AG09319 (cell line): ENCODE measurements at places on chromosomes 7 and 10.
A peak's percentile ranks its signal among the peaks of the same experiment; 100 is the strongest.

- DNase-seq, result no peak
Measured at GRCh38 chr10:110032801-110033700, 25.3 kb downstream of the ADD3 start.

GRCh38 chr10:91800182-91800581 lies 2.0 kb downstream of the TNKS2 start:
- no peak for DNase-seq

GRCh38 chr10:43227911-43228782 lies 38.7 kb downstream of the RASGEF1A start:
- no peak for DNase-seq

GRCh38 chr10:499991-500390 lies 189.5 kb downstream of the DIP2C start:
- DNase-seq, result no peak

- DNase-seq, result no peak
Measured at GRCh38 chr10:46248651-46249146, 38.1 kb upstream of the ANTXRL start.

DNA sequence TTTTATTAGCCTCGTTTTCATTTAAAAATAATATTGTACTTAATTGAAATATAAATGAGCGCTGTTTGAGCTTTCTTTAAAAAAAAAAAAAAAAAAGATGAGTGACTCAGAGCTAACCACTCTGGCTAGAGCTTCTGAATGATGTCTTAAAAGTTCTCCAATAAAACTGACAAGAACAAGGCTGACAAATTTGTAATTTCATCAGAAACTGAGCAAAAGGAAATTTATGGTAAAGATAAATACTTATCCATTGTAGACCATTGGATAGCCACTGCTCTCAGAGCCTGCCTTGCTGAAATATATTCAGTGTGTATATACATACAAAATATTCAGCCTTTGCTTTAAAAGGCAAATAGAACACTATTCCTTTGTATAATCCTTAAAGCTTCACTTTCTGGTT lies 91.2 kb upstream of the OIT3 start:
- DNase-seq, result no peak

DNA sequence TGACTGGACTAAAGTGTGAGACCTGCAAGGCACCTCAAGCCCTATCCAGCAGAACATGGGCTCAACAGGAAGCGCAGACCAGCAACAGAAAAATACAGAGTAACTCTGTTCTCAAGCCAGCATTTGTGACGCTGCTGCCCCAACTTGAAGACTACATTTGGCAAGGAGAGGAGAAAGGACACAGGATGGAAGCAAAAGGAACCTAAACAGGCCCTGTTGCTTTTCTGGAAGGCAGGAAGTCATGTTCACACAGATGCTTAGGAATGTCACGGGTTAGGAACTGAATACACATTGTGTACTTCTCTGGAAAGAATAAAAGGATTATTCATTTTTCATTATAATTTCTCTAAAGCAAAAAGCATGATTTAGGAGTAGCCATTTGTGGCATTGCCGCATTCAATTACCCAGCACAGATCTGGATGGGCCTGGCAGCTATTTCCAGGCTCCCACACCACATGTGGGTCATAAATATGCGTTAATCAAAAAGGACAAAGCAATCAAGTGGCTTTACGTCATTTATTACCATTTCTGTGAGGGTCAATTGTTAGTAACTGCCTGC lies 19.8 kb upstream of the TOMM7 start:
- DNase-seq, result no peak

GRCh38 chr10:7130191-7130911 lies 280.5 kb downstream of the SFMBT2 start:
- DNase-seq, result no peak

- no peak for DNase-seq
Measured at GRCh38 chr10:102122450-102122849, 2.3 kb upstream of the LDB1 start.

- no peak for DNase-seq
Measured at GRCh38 chr10:14543046-14543903, 212.6 kb upstream of the FRMD4A start.

- DNase-seq, result no peak
Measured at GRCh38 chr7:10998996-10999757, 25.5 kb downstream of the PHF14 start.

- no peak for DNase-seq
Measured at GRCh38 chr7:157411580-157411979, 74.8 kb downstream of the DNAJB6 start.

DNA sequence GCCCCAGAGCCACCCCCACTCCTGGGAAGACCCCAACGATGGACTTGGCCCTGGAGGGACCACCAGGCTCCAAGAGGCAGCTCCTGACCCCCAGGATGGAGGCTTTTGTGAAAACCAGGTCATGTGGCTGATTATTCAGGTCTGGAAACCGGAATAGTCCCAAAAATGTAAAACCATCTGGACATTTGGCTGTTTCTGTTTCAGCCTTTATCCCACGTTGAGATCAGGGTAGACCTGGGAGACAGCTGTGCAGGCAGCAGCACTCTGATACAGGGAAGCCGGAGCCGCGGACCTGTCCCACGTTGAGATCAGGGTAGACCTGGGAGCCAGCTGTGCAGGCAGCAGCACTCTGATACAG lies 7.1 kb upstream of the ADGRA1 start:
- no peak for DNase-seq

- DNase-seq, result no peak
Measured at GRCh38 chr7:21916176-21916575, 29.5 kb downstream of the CDCA7L start.

- no peak for DNase-seq
Measured at GRCh38 chr10:71468363-71469094, 71.8 kb downstream of the CDH23 start.

- peak; percentile 97 for DNase-seq
Measured at GRCh38 chr10:50561266-50561665, 62.5 kb downstream of the SGMS1 start.

- DNase-seq, result no peak
Measured at GRCh38 chr7:2729893-2730716, 42.1 kb downstream of the AMZ1 start.

DNA sequence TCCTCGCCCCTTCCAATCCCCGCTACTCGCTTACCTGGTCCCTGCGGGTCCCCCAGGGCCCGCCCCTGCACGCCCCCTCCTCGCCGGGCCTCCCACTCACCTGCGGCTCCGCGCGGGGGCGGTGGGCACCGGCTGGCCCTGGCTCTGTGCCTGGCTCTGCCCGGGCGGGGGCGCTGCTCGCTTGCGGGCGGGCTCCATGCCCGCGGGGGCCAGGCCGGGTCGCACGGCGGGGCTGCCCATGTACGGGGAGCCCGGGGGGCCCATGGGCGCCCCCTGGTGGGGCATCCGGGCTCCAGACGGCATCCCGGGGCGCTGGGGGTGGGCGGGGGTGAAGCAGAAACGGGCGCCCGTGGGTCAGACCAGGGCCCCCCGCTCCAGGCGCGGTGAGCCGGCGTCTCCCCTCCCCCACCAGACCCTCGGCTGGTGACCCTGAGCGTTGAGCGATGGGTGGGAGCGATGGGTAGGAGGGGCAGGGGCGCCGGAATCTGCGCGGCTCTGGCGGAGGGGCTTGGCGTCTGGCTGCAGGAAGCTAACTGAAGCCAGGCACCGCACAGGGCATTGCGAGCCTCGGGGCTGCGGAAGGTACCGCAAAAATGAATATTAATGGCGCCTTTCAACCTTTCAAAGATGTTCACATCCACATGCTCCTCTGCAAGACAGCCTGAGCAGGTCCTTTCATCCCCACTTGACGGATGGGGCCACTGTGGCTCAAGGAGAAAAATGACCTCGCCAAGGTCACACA lies 3.0 kb downstream of the SMARCD3 start:
- no peak for DNase-seq

DNA sequence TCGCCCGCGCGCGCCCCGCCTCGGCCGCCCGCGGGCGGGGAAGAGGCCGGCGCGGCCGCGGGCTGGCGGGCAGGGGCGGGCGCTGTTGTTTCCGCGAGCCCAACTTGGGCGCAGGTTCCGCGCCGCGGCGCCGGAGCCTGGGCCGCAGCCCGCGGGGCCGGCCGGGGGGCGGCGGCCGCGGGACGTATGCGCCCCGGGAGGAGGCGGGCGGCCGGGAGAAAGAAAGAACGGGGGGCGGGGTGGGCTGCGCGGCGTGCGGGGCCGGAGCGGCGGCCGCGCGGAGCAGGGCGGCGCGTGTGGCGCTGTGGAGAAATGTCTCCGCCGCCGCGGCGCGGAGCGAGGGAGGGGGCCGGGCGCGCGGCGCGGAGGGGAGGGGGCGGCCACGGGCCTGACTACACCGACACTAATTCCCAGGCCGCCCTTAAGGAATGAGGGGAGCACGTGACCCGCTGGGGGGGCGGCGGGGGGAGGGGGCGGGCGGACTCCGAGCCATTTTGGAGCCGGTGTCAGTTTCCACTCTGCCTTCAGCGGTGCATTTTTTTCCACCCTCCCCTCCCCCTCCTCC lies at the start of gene BMI1:
BMI1 (plus strand) TSS at position 509 of the 565 bp plus-strand sequence. CDS start 5,351 bp downstream, outside the sequence.
- no peak for DNase-seq

DNA sequence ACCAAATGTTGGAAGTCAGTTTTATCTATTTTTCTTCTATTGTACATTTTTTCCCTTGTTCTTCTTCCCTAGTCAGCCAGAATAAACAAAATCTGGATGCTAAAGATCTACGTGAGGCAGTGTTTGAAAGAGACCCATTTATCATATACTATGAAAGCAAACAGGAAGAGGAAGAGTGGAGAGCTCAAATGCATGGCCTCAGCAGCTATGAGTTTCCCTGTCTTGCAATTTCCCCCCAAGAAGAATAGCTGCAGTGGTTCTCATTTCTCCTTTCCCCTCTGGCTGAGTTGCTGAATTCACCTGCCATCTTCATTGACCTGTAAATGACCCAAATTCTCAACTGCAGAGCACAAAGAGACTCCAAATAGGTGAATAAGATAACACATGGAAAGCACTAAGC lies 347.1 kb upstream of the NRP1 start:
- DNase-seq, result no peak

DNA sequence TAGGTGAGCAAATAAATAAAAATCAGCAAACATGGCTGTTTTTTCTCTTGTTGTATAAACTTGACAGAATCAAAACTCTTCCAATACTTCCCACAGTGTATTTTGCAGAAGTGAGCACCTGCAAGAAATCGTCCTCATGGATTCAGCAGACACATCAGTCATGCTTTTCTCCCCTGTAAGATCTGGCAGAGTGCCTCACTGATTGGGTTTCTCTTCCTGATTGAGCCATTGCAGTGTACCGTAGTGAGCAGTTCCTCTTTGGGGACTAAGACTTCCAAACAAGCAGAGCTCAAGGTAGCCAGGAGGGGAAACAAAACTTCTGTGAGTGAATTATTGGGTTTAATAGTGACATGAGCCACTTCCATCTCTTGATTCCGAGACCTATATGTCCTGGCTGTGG lies 2.2 kb upstream of the CCDC3 start:
- DNase-seq, result no peak

DNA sequence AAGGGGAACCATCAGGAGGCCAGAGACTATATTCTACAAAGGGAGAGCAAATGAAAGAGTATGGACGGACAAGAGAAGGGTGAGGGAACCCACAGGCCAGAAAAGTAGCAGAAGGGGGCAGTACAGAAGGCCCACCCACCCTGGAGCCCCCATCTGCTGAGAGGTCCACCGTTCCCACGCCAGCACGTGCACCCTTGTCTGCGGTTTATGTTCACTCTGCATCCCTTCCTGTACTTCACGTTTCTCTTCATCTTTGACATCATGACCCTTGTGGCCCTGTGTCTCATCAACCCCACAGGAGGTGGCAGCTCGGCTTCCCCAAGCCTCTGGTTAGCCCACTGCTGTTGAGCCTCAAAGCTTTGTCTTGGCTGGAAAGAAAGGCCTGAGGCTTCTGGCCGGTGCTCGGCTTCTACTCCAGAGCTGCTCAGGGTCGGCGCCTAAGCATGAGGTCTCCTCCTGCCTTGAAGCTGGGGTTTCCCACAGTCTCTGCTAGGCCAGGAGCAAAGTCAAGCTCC lies 138.0 kb downstream of the DLG5 start:
- no peak for DNase-seq

DNA sequence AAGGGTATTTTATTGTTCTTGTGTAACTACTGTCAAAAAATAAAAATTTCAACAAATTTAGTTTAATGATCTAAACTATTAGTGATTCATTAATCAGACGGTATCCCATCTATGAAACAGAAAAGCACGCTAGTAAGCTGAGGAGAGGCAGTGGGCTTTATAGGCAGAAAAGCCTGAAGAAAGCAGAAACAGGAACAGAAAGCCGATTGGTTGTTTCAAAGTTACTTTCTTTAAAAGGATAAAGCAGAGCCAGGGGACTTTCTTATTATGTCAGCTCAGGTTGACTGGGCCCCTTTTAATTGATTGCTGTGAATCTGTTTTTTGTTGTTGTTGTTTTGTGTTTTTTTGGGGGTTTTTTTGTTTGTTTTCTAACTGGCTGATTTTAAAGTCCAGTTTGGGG lies 105.5 kb downstream of the TES start:
- DNase-seq, result no peak

- peak; percentile 27 for DNase-seq
Measured at GRCh38 chr10:43292755-43293676, 26.2 kb upstream of the RASGEF1A start.

GRCh38 chr7:37248396-37248861 lies 200.2 kb downstream of the ELMO1 start:
- DNase-seq, result no peak

GRCh38 chr7:44132039-44132438 lies 8.7 kb upstream of the POLD2 start:
- no peak for DNase-seq

- DNase-seq, result peak; percentile 86
Measured at GRCh38 chr7:92158660-92159575, 20.0 kb downstream of the LRRD1 start.

DNA sequence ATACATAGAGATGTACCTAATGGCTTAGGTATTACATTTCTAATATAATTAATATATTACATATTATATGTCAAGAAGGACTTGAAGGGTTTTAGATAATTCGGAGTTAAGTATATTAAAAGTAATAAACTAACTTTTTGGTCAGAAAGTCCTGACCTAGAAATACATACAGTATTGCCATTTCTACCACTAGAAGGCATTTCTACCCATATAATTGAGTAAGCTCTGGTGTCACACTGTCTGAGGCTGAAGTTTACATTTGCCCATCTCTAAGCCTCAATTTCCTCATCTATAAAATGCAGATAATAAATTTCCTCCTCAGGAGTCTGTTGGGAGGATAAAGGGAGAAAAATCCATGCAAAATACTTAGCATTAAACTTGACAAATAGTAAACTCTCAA lies 7.1 kb downstream of the FKBP14 start:
- no peak for DNase-seq

DNA sequence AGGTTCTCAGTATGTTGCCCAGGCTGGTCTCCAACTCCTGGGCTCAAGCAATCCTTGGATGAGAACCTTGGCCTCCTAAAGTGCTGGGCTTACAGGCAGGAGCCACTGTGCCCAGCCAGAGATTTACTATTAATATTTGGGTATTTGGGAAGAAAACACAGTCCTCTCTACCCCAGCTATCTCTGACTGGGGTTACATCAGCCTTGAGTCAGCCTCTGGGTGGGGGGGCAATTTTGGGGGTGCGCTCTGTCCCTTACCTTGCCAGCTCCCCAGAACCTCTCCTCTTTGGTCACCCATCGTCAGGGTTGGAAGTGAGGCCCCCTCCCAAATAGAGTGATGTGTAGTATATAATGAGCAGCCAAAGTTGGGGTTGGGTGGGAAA lies 1.8 kb downstream of the MLXIPL start:
- DNase-seq, result no peak

- no peak for DNase-seq
Measured at GRCh38 chr10:45380903-45381620, 7.0 kb downstream of the ALOX5 start.

- DNase-seq, result no peak
Measured at GRCh38 chr10:17004801-17005380, 124.7 kb downstream of the CUBN start.

GRCh38 chr7:91657483-91658071 lies 222.9 kb downstream of the MTERF1 start:
- peak; percentile 24 for DNase-seq

GRCh38 chr10:26911811-26912461 lies 51.2 kb upstream of the ABI1 start:
- DNase-seq, result no peak
